ENCODE measurements at places on chromosomes 7 and 10.
A peak's percentile ranks its signal among the peaks of the same experiment; 100 is the strongest.

GRCh38 chr7:143960813-143961610, 6.4 kb downstream of the OR2F1 start:
- no peak for DNase-seq

- DNase-seq = no peak
Observed at GRCh38 chr10:75450075-75450445, 18.6 kb downstream of the LRMDA start.

- DNase-seq = no peak
Observed at GRCh38 chr7:70756789-70757188, 375.2 kb upstream of the GALNT17 start.

GRCh38 chr7:33232632-33233145, 103.3 kb downstream of the BBS9 start:
- no peak for DNase-seq

GRCh38 chr10:116723428-116724281, 18.7 kb downstream of the HSPA12A start:
- DNase-seq = no peak

- no peak for DNase-seq
Observed at GRCh38 chr10:11147722-11148121, 130.1 kb downstream of the CELF2 start.

GRCh38 chr7:5388905-5389433, 34.7 kb downstream of the TNRC18 start:
- no peak for DNase-seq

GRCh38 chr10:116490028-116490662, 55.6 kb upstream of the PNLIP start:
- peak; percentile 11 for DNase-seq

DNA sequence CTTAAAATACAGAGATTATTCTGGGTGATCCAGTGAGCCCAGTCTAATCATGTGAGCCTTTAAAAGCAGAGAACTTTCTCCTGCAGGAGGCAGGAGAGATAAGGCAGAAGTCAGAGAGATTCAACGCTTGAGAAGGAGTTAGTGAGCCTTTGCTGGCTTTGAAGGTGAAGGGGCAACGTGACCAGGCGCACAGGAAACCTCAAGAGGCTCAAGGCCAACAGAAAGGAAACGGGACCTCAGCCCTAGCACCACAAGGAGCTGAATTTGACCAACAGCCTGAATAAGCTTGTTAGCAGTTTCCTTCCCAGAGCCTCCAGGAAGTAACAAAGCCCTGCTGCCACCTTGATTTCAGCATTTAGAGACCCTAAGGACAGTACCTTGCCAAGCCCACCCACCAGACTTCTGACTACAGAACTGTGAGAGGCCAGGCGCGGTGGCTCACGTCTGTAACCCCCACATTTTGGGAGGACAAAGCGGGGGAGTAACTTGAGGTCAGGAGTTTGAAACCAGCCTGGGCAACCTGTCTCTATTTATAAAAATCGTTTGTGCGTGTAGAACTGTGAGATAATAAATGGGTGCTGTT, 87.3 kb upstream of the KAT6B start:
- DNase-seq = no peak

DNA sequence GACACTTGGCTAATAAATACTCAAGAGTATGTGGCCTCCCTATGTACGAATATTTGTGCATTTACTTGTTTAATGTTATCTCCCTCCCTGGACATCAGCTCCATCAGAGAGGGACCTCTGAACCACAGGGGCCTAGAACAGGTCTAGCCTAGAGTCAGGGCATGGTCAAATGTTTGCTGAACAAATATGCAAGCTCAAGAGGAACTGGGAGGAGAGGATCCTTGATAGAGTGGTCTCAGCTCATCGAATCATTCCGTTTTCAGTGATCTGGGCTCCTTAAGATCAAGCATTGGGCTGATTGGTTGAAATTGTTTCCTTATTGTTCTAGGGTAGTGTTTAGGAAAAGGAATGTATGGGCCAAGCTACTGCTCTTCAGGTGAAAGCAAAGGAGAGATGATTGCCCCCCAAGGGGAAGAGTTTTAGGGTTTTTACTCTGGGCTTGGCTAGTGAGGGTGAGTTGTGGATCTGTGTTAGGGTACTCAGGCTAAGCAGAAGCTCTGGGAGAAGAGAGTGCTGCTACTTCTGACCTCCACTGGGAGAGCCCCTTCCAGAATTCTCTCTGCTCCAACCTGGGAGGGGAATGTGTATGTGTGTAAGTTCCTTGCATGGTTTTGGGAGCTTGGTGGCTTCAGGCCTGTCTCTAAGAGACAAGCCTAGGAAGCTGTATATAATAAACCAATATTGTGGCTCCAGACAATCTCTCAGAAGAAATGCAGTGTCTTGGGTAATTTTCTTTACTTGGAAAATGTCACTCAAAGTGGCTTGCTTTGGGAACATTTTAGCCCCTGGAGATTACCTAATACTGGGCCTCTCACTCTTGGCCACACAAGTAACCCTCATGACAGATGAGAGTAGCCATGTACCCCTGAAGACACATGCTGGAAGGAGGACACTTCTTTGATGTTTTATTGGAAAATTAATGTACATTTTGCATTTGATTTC, 110.0 kb downstream of the EMX2 start:
- DNase-seq = no peak

- no peak for DNase-seq
Observed at GRCh38 chr7:128076796-128077271, 45.6 kb upstream of the LRRC4 start.

DNA sequence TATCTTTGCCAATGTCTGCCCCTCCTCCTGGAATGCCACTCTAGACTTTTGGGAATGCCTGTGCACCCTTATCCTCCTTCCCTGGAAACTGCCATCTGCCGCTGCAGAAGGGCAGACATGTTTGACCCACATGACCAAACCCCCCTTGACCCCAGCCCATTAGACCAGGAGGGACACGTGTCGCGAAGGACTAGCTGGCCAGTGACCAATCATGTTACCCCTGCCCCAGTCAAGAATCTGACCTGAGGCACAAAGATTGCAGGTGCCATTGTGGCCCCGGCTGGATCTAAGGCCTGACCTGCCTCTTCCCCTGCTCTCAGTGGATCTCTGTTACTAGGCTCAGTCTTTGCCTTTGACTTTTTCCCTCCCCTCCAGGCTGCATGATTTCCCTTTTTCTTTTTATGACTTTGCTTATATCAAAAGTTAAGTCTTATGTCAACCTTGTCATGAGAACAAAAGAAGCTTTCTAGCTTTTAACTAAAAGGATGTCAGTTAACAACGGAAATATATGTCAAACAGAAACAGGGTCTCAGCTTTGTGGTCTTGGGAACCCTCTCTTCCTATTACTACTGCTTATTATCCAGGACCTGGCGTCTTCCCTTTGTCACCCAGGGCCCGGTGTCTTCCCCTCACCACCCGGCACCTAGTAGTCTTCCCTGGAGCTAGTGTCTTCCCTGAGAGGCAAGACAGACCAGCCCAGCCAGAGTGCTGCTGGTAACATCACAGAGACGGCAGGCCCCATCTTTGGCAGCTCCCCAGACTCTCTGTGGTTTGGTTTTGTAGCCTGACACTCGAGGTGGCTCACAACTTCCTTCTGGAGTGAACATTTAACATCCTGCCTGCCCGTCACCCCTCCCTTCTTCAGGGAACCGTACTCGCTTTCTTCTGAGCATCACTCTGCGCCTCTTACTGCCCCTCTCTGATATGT, 24.4 kb upstream of the PPIF start:
- peak; percentile 86 for DNase-seq

GRCh38 chr7:150479023-150479716, 28.7 kb downstream of the GIMAP8 start:
- no peak for DNase-seq

- no peak for DNase-seq
Observed at GRCh38 chr10:15393139-15393825, 22.2 kb upstream of the FAM171A1 start.

DNA sequence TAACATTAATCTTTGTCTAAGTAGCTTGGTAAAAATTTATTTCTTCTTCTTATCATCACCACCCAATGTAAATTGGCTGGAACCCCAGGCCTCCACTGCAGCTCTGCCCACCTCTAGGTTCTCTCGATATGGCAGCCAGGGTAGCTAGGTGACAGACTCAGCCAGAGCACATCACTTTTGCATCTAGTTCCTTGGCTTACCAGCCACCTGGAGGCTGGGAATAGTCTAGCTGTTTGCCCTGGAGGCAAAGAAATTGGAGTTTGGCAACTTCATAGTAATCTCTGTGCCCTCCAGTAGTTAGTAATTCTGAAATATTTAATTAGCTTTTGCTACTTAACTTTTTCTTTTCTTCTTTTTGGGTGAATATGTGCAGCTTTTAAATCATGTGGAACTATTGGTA, 9.4 kb downstream of the IFRD1 start:
- no peak for DNase-seq

DNA sequence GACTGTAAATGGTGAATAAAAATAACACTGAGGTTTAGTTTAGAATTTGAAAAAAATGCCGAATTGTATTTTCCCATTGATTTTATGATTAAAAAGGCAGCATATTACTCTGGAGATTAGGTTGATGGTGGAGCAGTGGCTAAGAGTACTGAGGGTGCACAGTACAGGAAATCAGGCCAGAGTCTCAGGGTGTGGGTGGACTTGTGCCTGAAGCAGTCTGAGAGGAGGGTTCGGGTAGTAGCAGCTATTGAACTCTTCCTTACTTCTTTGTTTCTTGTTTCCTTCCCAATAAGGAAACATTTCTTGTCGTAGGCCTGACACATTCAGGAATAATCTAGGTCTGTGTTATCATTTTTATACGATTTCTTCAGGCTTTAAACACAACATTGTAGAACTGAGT, 319.0 kb upstream of the MBL2 start:
- no peak for DNase-seq

- peak; percentile 46 for DNase-seq
Observed at GRCh38 chr10:24723386-24723787, 300 bp downstream of the ARHGAP21 start.

- peak; percentile 79 for DNase-seq
Observed at GRCh38 chr7:41005374-41005901, 697.5 kb downstream of the INHBA start.

DNA sequence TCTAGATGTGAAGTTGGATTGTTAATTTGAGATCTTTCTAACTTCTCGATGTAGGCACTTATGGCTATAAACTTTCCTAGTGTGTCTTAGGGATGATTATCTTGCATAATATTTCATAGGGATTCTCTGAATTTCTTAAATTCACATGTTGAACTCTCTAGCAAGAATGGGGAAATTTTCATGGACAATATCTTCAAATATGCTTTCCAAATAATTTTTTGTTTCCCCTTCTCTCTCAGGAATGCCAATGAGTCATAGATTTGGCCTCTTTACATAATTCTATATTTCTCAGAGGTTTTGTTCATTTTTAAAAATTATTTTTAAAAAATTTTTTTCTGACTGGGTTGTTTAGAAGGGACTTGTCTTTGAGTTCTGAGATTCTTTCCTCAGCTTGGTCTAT, 68.9 kb downstream of the MGAM2 start:
- no peak for DNase-seq

DNA sequence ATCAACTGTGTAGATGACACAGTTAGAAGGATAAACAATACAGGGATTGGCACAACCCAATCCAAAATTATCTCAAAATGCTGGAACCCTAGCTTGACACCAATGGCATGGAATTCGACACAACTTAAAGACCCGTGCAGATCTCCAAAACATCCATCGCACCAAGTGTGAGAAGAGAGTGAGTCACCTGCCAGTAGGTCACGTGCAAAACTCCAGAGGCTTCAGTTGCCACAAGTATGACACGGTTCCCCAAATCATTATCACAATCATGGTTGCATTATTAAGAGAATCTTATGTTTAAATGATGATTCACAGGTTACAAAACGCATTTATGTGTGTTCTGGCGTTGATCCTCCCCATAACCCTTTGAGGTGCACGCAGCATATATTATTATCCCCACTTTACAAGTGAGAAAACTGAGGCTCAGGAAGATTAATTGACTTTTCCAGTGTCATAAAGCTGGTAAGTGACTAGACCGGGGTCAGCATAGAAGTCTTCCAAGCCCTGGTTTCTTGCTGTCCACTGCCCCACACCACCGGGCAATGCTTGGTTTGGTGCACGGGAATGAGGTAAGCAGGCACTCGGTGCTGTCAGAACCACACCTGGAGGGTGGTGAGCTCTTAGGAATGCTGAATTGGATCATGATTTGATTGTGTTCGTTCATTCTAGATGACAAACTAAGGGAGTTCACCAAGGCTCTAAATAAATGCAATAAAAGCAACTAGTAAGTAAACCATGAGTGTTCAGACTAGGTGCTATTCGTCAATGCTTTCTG, 23.6 kb upstream of the STK17A start:
- no peak for DNase-seq

DNA sequence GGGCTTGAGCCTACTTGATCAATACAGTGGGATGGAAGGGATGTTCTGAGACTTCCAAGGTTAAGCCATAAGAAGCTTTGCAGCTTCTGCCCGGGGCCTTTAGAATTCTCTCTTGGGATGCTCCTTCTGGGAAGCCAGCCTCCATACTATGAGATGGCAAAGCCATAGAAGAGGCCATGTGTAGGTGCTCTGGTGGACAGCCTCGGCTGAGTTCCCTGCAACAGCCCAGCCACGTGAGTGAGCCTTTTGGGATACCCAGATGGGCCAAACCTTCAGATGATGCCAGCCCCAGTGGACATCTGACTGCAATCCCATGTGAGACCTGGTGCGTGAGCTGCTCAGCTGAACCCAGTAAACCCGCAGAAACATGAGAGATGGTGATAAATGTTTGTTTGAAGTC, 370.6 kb downstream of the RPS24 start:
- DNase-seq = no peak

DNA sequence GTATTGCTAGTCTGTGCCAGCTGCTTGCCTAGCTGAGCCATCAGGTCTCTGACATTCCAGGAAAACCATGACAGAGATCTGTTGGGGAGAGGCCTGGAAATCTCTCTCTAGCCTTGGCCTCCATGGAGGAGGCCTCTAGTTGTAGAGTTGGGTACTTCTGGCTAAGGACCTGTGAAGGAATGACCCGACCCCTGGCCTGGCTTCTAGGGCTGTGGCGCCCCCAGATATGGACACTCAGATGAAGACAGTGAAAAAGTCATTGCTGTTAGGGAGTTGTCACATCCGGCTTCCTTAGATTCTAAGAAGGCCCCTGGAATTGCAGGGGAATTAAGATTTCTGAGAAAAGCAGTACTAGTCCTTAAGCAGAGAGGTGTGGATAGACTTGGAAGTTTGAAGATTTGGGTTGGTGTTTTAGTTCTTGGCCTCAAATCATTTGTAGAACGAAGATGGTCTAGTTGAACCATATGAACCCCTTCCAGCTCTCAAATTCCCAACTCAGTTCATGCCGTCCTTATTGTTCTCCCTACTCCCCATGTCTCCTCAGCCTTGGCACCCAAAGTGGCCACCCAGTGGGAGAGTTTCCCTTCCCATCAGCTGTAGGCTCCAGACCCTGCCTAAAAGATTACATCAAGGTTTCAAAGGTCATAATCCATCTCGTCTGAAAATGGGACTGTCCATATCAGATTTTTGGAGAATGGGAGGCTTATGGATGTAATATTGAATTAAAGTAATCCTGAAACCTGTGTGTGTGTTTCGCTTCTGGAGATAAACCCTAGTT, 7.0 kb downstream of the HHEX start:
- peak; percentile 21 for DNase-seq

- DNase-seq = no peak
Observed at GRCh38 chr10:4586776-4587175, 239.2 kb upstream of the AKR1E2 start.

GRCh38 chr10:5976512-5977470, 552 bp downstream of the IL15RA start:
- DNase-seq = peak; percentile 58

All from EL (cell line).